HAP-1 (cell line): ENCODE measurements at places on chromosomes 3 and 15.
A peak's percentile ranks its signal among the peaks of the same experiment; 100 is the strongest.

GRCh38 chr15:72116731-72117485, 1.0 kb downstream of the MYO9A start:
- peak; percentile 44 for DNase-seq

- no peak for DNase-seq
Observed at GRCh38 chr3:10093678-10094077, 14.4 kb downstream of the FANCD2OS start.

GRCh38 chr3:72999951-73000350, 3.3 kb downstream of the PPP4R2 start:
- DNase-seq, result no peak

GRCh38 chr15:94930441-94930840, 699.1 kb downstream of the MCTP2 start:
- no peak for DNase-seq

GRCh38 chr15:99673111-99673510, 60.1 kb downstream of the LYSMD4 start:
- DNase-seq, result no peak

DNA sequence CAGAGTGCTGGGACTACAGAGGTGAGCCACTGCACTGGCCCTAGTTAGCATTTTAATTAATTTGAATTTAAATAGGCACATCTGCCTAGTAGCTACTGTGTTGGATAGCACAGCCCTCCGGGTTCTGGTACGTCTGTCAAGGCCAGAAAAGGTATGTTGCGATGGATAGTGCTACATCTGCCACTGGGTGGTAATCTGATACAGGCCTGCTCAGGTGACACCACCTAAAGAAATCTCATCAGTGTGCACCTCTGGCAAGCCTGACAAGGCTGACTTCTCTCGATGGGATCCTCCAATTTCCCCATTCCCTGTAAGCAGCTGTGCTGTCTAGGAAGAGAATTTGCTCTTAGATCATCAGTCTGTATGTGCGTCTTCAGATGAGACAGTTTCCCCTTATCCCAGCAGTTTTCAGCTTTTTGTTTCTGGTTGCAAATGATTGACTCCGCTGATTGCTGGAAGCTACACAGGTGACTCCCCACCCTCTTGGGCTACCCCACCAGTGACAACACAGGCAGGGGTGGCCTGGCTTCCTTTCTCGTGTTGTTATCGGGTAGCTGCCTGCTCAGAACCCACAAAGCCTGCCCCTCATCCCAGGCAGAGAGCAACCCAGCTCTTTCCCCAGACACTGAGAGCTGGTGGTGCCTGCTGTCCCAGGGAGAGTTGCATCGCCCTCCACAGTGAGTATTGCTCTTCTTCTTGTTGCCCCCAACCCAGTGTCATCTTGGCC, at the start of gene CCR9:
Gene CCR9, plus strand, starts transcription at position 565 of the 727 bp plus-strand sequence. CDS start 8,391 bp downstream, outside the sequence.
- no peak for DNase-seq

GRCh38 chr3:117144853-117145252, 435.3 kb downstream of the TUSC7 start:
- DNase-seq, result no peak

DNA sequence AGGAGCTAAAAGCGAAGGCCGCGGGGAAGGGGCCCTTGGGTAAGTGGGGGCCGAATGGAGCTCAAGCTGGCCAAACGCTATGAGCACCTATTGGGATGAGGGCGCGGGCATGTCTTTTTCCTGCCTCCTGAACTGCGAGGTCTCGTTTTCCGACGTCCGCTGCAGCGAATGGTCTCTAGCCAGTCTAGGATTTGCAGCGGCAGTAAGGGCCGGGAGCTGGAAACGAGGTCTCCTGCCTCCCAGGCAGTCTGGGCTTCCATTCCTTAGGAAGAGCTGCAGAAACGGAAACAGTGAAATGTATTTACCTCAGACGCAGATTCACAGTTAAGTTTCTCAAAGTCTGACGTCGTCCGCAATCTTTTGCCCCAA, 517 bp downstream of the TMA7 start:
- DNase-seq, result no peak

DNA sequence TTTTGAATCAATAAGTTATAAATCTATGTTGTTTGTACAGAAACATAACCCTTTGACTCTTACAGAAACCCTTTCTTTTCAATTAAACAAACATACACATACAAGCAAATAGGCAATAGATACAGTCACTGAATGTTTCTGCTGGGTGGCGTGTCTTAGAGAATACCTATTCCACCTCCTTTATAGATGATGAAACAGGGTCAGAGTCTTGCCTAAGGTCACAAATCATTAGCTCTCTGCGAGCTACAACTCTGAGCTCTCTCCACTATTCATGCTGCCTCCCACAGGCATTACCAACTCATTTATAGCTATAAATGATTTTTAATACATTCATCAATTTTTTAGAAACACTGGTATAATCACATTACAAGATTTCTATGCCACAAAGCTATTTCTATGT, 152.6 kb downstream of the RSL24D1 start:
- no peak for DNase-seq

DNA sequence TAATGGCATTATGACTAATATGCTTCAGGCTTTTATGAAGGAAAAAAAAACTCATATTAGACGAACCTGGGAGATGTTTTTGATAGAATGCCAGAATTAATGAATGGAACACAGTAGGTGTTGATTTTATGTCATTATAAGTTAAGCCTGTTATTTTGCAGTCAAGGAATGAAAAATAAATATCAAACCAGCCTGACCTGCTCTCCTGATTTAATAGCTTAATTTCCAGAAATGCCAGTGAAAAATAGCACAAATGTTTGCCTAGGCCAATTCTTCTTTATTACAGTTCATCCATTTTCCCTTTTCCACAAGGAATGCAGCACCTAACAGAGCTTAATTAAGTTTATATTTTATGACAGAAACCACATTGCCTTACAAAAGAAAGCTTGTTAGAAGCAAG, 292.0 kb downstream of the TBL1XR1 start:
- DNase-seq, result no peak

- no peak for DNase-seq
Observed at GRCh38 chr3:160451602-160452001, 2.0 kb upstream of the TRIM59 start.

DNA sequence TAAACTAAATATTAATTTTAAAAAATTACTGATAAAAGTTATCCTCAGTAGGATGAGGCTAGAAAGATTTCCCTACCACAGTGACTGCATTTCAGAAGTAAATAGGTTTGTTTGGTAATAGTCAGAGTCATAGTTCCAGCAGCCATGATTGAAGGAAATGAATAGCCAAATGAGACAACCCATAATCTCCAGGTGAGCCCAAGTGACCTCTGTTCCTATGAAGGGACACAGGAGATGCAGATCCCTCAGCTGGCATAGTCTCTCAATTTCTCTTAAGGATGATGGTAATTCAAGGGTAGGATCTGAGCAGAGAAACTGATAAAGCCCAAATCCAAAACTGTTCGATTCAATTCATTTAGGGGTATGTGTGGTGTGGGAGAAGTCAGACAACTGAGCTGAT, 461.8 kb downstream of the RAP2B start:
- no peak for DNase-seq

DNA sequence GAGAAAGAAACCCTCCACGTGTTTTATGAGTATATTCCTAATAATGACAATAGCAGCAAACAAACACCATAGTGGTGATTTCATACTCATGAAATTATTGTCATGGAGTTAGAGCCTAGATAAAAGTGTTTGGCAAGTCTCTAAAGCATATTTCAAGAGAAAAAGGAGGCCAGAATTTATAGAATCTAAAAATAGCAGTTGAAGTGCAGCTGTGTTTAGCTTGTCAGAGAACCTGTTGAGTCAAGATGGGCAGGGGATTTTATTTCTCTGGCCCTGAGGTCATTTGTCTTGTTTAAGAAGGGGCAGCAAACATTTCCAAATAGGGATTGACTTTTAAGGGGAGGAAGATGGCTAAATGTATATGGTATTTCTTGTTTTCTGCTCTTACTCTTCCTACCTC, 279.6 kb upstream of the CTDSPL start:
- no peak for DNase-seq

GRCh38 chr3:9786825-9787669, 5.2 kb downstream of the TADA3 start:
- no peak for DNase-seq

DNA sequence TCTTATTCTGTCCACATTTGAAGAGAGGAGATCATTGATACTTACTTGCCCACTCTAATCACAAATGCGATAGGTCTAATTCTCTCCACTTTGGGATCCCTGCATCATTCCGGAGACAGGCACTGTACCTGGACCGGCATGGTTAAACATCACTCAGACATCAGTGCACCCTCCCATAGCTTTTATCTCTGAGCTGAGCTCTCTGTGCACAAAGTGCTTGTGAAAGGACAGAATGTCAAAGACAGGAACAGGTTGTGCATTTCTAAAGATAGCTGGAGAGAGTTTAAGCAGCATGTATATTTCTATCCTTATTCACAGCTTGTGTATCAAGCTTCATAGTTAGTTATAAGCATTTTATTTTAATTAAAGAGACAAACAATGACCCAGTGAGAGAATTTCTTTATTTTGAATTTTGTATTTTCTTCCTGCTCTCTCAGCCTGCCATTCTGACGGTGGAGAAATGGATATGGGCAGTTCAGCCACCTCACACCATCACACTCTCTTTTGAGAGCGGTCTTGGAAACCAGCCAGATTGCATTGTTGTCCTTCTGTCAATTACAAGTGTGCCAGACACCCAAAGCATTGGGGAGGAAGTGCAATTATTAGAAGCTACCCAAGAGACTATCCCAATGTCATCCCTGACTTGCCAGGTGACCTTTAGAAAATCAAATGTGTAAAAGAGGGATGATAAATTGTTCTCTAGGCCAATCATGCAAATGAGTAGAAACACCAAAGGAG, 65.2 kb upstream of the CHL1 start:
- no peak for DNase-seq

GRCh38 chr15:42447599-42447998, 43.3 kb downstream of the ZNF106 start:
- DNase-seq, result no peak

DNA sequence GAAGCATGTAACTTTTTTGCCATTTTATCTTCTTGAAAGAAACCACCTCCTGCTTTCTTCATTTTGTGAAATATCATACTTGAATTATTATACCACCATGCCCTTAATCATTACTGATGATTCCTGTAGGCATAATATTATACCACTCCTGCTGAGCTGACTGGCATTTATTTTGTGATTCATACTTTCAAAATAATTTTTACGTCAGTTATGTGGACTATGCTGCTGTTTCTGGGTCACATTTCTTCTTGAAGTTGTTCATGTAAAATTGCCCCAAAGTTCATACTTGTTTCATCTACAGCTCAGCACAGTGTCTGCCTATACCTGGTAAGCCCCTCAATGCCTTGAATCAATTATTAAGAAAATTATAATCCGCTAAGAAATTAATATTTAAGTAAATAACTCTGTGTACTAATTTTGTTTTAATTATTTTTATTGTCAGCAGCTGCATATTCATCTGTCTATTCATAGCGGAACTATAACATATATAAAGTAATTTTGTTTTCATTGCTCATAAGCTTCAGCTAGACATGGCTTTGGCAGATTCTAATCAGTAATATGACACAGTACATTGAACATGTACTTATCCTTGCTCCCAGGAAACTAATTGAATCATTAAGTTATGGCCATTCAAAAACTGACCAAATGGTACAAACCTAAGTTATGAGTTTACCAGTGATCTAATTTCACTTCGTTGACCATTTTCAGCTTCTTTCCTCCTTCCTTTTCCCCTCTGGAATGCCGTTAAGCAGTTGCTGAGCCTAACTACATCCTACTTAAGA, 160.0 kb downstream of the NAALADL2 start:
- no peak for DNase-seq

DNA sequence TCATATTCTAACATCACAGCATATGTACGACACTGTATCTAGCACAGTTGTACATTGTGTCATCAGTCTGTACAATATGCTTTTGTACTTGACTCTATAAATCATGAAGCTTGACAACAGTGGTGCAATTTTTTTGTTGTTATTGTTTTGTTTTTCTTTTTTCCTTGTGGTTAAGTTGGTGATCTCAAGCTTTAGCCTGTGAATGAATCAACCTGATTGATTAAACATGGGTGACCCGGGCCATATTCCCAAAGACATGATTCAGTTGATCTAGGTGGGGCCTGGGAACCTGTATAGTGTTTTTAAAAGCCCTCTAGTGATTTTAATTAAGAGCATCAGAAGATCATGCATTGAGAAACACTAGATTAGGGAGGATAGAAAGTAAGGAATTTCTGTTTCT, 101.8 kb upstream of the AADACL2 start:
- no peak for DNase-seq
